Progenitor cell of endocrine pancreas (in vitro differentiated cells): ENCODE measurements at places on chromosomes 1 and 21.
A peak's percentile ranks its signal among the peaks of the same experiment; 100 is the strongest.

DNA sequence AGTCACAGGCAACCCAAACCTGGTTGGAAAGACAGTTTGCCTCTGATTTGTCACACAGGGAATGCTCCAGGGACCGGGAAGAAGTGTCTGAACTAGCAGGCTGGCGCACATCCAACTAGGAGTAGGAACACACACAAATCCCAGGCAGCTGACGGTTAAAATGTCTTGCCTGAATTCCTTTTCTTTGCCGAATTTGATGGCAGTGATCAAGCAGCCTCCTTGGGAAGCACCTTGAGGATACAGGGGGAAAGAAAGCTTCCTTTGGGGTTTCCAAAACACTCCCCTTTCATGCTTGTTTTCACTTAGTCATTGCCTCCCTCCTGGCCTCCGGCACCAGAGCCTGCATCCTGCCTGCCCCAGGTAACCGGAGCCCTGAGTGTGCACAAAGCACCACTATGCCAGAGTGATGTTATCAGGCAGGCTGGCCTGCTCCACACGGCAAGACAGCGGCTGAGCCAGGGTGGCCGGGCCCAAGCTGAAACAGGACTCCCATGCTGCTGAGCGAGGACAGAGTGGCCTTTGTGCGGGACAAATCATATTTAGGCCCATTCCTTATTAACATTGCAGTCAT, 193.8 kb downstream of the LMX1A start:
- DNase-seq: peak; percentile 10

- DNase-seq: no peak
These were observed 273.1 kb downstream of the MRPL39 start for GRCh38 chr21:25334046-25334730.

DNA sequence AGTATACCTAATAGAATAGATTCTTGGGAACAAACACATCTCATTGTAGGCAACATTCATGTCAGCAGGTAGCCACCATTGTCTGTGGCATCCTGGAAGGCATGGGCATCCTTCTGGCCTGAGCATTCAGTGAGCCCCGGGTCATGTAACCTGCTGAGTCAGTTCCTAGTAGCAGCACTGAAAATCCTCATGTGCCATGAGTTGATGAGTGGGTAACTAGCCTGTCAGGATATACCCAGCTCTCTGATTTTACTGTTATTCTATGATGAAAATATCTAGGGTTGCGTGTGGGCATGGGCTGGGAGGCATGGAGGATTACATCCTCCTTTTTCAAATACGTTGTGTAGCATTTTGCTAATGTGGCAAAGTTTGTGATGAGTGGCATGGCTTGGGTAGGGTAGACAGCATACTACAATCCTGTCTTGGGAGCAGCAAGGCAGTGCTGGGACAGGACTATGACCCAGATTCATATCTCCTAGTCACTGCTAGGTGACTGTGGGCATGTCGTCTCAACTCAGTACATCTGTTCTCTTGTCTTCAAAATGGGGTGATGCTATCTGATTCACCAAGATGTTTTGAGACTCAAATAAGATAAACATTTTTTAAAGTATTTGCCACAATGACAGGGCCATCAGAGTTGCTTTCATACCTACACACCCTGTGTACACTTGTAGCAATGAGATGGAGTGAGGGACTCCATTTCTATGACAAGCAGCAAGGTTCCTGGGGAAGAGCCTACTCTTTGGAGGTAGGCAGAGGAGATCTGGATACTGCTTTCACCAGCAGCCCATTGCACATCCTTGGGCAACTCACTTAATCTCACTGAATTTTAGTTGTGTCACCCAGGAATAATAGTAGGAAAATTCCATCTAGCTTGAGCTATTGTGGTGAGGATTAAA, 62.5 kb downstream of the CD58 start:
- DNase-seq: no peak

GRCh38 chr1:184647471-184647870, 107.2 kb downstream of the EDEM3 start:
- DNase-seq: no peak

- no peak for DNase-seq
These were observed 4.6 kb downstream of the HCRTR1 start for GRCh38 chr1:31621847-31622730.

GRCh38 chr1:22264464-22265341, 121.8 kb upstream of the WNT4 start:
- DNase-seq: no peak

DNA sequence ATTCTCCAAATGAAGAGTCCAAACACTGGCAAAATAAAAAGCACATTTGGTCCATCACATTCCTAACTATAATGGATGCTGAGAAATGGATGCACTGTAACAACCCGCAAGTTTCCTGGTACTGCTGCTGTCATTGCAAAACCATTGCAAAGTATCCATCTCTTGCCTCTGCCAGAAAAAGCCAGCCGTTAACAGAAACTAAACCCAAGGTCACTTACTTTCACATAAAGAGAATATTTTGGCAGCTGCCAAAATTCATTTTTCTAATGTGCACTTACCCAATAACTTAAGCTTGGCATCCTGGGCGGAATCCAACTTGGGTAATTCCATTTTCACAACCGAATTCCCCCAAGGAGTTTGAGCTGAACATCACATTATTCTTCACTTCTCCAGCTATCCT, 77.0 kb upstream of the LRRC8D start:
- DNase-seq: no peak

DNA sequence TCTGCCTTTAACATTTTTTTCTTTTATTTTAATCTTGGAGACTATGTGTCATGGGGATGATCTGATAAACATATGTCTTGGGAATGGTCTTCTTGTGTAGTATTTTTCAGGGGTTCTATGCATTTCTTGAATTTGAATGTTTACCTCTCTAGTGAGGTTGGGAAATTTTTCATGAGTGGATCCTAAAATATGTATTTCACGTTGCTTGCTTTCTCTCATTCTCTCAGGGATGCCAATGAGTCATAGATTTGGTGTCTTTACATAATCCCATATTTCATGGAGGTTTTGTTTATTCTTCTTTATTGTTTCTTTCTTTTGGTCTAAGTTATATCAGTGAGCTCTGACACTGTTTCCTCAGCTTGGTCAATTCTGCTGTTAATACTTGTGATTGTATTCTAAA, 1237.2 kb downstream of the PLA2G4A start:
- no peak for DNase-seq

DNA sequence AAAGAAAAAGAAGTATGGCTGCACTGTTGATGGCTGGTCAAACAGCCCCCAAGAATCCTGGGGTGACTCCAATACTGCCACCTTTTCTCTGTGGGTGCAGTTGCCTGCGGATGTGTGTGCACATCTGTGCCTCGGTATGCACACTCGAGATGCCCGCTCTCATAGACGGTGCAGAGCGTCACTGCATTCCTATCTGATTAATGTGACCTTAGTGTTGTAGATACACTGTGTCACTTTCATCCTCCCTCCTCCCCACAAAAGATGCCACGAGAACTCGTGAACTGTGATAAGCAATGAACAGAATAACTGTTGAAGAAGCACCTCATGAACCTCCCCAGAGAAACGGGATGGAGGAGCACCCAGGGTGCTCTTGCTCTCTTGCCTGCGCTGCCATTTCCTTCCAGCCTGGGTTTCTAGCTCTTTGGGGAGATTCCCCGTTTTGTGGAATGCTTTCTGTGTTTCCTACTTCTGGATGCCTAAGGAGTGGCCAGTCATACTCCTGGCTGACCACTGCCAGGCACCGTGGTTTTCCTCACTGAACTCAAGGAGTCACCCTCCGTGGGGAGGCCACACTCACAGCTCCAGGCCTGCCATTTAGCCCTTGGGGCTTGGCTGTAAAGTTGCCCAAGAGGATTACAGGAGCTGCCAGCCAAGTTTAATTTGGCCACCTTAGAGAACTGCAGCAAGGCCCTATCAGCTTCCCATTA, 32.0 kb downstream of the NTPCR start:
- DNase-seq: no peak

GRCh38 chr1:208652296-208653160, 408.3 kb upstream of the PLXNA2 start:
- DNase-seq: peak; percentile 23

GRCh38 chr1:186633116-186633515, 47.1 kb downstream of the PTGS2 start:
- no peak for DNase-seq

- DNase-seq: no peak
These were observed 451.0 kb upstream of the RGS18 start for GRCh38 chr1:191707288-191707687.

DNA sequence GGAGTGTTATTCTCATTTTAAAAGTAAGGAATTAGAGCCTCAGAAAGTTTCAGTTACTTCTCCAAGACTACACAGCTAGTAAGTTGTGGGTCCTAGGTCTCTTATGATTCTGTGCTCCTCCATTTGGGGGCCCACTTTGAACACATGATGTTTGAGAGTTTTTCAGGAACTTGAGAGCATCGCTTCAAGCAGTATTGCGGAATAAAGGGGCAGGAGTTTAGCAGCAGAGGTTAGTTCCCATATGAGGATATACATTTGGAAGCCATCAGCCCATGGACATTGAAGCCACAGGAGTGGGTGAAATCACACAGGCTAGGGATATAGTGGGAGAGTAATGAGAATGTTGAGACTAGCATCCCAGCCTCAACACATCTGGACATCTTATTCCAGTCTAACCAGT, 143.2 kb downstream of the RASAL2 start:
- DNase-seq: no peak

GRCh38 chr1:229285440-229285839, 14.5 kb downstream of the RAB4A start:
- no peak for DNase-seq
